ENCODE measurements at places on chromosomes 6 and 20.

- no peak for DNase-seq
These were observed 15.8 kb downstream of the SHPRH start for GRCh38 chr6:145948328-145948727.

DNA sequence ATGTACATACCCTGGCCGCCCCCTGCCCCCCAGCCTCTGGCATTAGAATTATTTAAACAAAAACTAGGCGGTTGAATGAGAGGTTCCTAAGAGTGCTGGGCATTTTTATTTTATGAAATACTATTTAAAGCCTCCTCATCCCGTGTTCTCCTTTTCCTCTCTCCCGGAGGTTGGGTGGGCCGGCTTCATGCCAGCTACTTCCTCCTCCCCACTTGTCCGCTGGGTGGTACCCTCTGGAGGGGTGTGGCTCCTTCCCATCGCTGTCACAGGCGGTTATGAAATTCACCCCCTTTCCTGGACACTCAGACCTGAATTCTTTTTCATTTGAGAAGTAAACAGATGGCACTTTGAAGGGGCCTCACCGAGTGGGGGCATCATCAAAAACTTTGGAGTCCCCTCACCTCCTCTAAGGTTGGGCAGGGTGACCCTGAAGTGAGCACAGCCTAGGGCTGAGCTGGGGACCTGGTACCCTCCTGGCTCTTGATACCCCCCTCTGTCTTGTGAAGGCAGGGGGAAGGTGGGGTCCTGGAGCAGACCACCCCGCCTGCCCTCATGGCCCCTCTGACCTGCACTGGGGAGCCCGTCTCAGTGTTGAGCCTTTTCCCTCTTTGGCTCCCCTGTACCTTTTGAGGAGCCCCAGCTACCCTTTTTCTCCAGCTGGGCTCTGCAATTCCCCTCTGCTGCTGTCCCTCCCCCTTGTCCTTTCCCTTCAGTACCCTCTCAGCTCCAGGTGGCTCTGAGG is 7.6 kb downstream of the CDKN1A start:
- DNase-seq, result no peak

DNA sequence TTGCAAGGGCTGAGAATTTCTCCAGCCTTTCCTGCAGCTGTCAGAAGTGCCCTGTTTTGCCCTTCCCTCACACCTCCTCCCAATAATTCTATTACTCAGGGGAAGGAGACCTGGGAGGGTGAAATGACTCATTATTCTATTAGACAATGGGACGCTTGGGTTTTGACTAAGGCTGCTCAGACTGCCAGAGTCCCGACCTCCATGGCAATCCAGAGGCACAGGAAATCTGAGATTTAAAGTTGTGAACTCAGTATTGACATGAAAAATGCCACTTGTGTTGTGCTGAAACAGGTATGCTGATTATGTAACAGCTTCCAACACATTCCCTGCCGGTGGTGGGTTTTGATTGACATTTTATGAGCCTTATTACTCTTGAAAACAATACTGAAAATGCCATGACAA is 625.9 kb upstream of the FLRT3 start:
- no peak for DNase-seq

GRCh38 chr6:132411296-132411695 is 10.0 kb upstream of the MOXD1 start:
- DNase-seq, result no peak

DNA sequence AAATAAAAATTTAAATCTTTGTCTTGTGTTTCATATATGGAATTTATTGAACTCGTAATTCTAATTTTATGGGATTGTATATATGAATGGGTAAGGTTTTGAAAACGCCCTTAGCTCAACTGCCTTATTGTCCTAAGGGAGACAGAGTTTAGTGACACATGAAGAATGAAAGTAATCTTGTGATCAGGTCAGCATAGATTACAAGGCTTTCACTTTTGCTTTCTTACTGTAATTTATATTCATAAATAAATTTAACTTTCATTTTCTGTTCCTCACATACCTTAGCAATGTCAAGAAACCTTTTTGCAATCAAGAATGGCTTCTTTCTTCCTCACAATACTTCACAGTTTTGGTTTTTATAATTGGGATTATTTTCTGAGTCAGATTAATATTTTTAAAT is 14.4 kb downstream of the KPNA5 start:
- DNase-seq, result no peak

Data from cortex of kidney (tissue), 1 donor.